MM.1S (cell line): ENCODE measurements at places on chromosomes 7 and 10.

- DNase-seq: peak; percentile 34
Observed at GRCh38 chr7:17463511-17464085, 165.1 kb downstream of the AHR start.

- no peak for DNase-seq
Observed at GRCh38 chr10:122576291-122576690, 15.7 kb downstream of the DMBT1 start.

- DNase-seq: no peak
Observed at GRCh38 chr10:1597370-1598146, 139.8 kb downstream of the ADARB2 start.

- no peak for DNase-seq
Observed at GRCh38 chr7:40649247-40649646, 514.4 kb downstream of the SUGCT start.

- DNase-seq: no peak
Observed at GRCh38 chr7:10557375-10557774, 416.3 kb upstream of the PHF14 start.

GRCh38 chr10:121130382-121130781 lies 279.2 kb downstream of the WDR11 start:
- DNase-seq: no peak

DNA sequence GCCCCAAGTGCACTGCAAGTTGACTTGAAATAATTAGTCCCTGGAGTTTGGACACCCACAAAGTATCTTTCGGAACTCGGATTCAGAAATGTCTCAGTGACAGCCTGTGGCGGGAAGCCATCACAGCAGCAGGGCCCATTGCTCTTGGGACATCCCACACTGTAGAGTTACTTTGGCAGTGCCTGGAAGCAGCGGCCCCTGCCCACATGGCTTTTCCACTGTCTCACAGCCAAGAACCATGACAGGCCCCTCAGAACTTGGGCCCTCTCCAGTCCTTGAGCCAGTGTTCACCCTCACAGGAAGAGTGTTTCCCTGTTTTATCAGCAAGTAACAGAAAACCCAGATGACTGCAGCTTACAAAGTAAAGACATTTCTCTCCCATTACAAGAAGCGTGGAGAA lies 477.0 kb upstream of the GALNT17 start:
- no peak for DNase-seq

- no peak for DNase-seq
Observed at GRCh38 chr10:122140941-122141623, 130.0 kb upstream of the BTBD16 start.

DNA sequence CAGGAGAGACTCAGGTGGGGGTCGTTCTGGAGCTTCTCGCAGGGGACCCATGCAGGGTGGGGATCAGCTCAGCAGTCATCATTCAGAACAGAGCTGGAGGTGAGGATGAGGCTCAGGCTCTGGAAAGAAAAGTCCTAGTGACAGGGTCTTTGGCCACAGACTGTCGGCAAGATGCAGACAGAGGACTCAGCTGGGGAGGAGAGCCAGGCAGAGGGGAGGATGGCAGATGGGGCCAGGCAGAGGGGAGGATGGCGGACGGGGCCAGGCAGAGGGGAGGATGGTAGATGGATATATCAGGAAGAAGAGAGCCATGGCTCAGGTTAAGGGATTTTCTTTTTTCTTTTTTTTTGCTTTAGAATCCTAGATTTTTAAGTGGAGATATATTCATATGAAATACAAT lies 7.7 kb upstream of the IL15RA start:
- no peak for DNase-seq

GRCh38 chr10:75956624-75957023 lies 525.2 kb downstream of the LRMDA start:
- DNase-seq: no peak

DNA sequence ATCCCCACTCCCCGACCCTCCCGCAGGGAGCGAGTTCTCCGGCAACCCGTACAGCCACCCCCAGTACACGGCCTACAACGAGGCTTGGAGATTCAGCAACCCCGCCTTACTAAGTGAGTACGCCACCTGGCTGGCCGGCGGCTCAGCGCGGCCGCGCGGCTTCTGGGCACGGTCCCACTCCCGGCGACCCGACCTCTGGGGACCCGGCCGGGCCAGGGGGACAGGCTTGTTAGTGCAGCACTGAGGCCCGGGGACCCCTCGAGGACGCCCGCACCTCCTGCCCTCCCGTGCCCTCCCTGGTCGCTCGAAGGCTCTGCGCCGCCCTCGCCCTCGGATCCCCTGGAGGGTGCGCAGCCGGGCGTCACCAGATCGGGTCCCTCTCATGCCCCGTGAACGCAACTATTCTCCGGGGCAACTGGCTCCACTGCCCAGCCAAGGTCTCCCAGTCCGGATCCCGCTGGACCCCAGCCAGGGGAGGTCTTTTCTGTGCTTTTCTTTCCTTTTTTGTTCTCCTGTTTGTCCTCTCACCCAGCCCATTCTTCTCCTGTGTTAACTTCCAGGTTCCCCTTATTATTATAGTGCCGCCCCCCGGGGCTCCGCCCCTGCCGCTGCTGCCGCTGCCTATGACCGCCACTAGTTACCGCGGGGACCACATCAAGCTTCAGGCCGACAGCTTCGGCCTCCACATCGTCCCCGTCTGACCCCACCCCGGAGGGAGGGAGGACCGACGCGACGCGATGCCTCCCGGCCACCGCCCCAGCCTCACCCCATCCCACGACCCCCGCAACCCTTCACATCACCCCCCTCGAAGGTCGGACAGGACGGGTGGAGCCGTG lies 81.8 kb downstream of the PAX2 start:
- no peak for DNase-seq

- DNase-seq: no peak
Observed at GRCh38 chr7:143356414-143357050, 6.0 kb downstream of the FAM131B start.

- DNase-seq: no peak
Observed at GRCh38 chr10:106938513-106938912, 226.0 kb downstream of the SORCS1 start.

DNA sequence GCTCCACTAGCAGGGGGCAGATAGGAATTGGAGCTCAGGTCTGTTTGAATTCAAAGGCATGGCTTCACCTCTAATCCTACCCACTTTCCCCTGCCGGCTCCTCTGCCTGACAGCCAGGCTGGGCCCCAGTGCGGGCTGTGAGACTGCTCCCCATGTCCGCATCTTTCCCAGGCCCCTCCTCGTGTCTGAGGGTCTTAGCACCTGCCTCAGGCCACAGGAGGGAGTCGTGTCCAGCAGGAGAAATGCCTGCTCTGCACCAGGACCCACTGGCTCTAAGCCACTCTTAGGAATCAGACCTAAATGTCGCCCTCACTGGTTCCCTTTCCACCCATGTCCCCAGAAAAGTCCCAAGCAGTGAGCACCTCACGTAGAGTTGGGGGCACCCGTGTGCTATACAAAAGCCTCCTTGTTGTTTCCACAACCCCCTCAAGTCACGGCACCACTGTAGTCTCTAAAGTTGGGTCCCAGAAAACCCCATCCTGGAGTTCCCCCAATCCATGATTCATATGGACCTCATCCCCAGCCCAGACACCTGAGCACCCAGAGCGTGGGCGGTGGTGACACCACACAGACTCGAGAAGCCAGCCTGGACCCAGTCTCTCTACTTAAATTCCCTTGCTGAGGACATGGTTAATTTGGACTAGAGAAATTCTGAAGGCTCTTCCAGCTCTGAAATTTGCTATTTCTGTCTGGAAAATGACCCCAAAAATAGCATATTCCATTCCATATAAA lies 466.4 kb upstream of the ZMIZ1 start:
- no peak for DNase-seq

DNA sequence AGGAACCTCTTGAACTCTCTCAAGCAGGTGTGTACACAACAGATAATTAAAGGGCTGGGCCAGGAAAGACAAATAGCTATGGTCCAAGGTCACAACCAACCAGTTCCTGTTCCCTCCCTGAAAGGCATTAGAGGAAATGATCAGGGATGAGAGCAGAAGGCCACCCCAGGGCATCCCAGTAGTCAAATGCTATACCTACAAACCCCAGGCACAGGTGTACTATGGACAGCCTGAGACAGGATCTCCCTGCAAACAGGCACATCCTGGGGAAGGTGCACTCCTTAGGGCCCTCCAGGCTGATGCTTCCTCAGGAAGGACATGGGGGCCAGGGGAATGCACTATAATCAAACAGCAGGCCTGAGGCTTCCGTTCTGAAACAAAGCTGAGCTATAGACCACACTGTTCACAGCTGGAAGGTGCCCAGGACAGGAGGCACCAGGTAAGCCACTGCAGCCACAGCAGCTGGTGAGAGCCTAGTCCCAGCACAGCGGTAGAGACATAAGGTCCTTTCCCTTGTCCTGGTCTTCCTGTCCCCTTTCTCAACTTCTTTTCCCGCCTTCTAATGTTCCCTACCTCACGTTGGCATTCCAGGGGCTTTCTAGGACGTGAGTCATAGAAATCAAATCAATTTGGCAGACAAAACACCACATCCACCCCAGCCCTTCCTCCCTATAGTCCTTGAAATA lies 13.3 kb downstream of the PARP12 start:
- DNase-seq: peak; percentile 76

DNA sequence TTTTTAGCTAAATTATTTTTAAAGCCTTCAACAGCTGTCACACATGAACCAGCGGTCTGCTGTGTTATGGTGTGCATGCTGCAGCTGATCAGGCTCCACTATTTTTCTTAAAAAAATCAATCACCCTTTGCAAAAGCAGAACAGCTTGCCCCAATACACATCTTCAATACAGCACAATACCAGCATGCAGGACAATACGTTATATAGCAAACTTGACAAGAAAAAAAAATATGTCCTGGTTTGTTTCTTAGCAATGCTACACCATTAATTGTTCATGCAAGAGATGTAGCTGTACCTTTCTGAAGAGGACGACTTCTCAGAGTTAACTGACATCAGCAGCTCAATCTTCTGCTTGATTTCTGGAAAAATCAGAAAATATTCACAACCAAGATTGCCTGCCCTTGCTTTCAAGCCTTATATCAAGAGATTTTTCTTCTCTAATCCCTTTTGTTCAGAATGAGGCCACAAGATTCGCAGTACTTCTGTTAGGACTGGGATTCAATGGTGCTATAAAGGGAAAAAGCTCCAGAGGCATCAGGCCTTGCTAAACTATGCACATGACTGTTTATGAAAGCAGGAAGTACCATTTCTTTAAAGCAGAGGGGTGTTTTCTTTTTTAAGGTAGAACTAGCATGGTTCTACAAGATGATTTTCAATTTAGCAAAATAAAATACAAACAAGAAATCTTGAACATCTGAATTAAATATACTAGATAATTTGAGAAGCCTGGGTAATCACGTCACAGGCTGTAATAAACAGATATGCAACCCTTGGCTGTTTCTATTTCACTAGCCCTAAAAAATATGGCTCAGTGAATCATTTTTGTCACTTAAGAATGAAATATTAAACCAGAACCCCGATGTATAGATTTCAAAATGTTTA lies 120.0 kb downstream of the SRPK2 start:
- peak; percentile 61 for DNase-seq

DNA sequence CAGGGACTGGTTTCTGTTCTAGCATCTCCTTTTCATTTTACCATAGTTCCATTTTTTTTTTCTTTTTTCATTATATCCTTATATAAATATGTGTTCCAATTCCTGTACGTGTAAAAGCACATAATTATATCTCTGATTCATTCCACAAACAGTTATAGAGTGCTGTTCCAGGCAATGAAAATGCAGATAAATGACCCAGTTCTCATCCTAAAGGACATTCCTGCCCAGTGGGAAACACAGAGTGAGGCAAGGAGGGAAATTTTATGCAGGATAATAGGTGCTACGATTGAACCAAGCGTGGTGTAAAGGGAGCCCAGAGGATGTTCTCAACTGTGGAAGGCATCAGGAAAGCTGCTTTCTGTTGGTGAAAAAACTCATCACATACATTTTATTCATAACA lies 408.1 kb downstream of the GATA3 start:
- no peak for DNase-seq

GRCh38 chr7:98284335-98285036 lies 3.0 kb downstream of the BRI3 start:
- DNase-seq: no peak

GRCh38 chr7:31028006-31028405 lies 24.1 kb upstream of the ADCYAP1R1 start:
- no peak for DNase-seq

GRCh38 chr10:27890971-27891370 lies 107.9 kb downstream of the ODAD2 start:
- no peak for DNase-seq

- DNase-seq: no peak
Observed at GRCh38 chr10:102814873-102815661, 22.1 kb downstream of the CYP17A1 start.

GRCh38 chr7:138934861-138935260 lies 46.3 kb downstream of the KIAA1549 start:
- no peak for DNase-seq

- DNase-seq: no peak
Observed at GRCh38 chr7:30575910-30576309, 18.8 kb upstream of the GARS1 start.

DNA sequence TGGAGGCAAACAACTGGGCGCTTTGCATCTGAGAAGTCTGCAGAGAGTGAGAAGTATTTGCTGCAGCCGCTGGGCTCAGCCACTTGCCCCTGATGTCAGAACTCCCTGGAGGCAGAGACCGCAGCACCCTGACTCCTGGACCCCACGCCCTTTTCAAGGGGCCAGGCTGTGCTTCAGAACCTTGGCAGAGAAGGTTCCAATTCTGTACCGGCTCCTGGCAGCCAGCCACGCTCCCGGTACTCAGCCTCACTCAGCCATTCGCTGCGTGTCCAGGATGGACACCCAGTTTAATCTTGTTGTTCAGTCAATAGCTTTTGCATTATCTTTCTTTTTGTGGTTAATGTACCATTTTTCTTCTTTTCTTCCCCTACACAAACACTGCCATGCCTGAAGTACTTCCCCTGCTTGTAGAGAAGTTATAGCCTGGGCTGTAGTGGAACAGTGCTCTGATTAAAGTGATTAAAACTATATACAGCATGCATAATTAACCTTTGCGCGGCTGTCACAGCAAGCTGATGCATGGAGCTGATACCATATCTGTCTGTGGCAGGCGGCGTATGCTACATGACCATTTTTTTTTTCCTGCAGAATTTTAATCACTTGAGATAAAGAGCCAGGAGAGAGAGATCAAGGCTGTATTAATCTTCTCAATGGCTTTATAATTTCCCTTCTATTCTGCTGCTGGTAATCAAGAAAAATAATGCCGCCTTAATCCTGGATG lies 578.5 kb downstream of the SDK1 start:
- no peak for DNase-seq

DNA sequence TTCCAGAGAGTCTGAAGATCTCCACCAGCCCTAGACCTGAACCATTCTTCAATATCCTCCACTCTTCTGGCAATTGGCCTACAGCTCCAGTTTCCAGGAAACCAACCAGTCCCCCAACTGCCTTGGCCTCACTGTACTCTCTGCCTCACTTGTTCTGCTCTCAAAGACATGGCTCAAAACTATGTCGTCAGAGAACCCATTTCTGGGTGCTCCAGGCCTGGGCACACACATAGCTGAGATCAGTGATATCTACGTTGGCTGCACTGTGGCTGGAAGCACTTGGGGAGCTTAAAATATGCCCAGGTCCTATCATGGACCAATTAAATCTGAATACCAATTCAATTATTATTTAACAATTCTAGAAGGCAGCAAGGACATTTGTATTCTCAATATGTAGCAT lies 93.1 kb downstream of the COBL start:
- DNase-seq: no peak

GRCh38 chr7:84663224-84663623 lies 468.6 kb upstream of the SEMA3A start:
- no peak for DNase-seq

GRCh38 chr7:151093748-151094147 lies 7.5 kb downstream of the AGAP3 start:
- no peak for DNase-seq
